ENCODE measurements at places on chromosomes 12 and 14.

- DNase-seq = peak; percentile 76
Measured at GRCh38 chr12:109775172-109775881, 57.9 kb downstream of the TRPV4 start.

DNA sequence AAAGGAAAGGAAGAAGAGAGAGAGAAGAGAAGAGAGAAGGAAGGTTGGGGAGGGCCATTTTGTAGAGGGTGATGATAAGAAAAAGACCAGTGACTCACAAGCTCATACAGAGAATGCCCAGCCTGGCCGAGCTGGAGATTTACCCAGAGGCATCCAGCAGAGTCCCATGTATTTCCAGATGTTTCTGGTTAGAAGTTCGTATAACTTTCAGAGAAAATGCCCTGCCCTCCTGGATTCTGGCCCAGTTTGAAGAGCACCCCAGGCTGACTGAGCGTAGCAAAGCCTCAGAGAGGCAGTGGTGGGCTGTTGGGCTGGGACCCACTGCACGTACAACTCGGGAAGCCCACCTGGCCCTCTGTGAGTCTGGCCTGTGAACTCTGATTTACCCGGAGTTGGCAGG lies 221.8 kb downstream of the SLC41A2 start:
- DNase-seq = no peak

- no peak for DNase-seq
Measured at GRCh38 chr14:88961214-88961613, 136.8 kb downstream of the TTC8 start.

DNA sequence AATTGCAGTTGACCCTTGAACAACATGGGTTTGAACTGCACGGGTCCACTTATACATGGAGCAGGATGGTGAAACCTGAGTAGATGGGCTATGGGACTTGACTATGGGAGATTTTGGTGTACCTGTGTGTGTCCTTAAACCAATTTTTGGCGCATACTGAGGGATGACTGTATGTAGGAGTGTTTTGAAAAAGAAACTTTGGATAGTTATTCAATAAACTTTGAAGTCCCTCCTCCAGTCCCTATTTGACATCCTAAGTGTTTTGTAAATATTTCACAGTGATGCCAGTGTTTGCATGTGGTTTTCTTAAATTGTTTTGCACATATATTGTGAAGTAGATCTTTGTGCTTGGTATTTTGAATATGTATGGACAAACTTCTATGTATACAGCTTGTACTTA lies 12.4 kb downstream of the KTN1 start:
- no peak for DNase-seq

DNA sequence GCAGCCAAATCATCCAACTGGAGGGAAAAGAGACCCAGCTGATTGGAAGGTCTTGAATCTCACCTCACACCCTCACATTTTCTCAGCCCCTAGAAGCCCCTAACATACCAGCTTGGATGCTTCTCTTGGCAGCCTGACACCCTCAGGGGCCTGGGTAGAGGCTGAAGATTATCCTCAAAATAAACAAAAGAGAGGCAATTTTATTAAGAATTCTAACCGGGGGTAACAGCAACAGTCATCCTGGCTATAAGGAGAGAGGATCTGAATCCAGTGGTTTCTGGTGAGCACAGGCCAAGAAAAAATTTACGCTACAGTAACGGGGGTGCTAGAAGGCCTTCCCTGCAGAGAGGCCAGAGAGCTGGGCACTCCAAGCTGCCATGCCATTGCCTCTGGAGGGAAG lies 21.6 kb downstream of the KRT76 start:
- DNase-seq = no peak

DNA sequence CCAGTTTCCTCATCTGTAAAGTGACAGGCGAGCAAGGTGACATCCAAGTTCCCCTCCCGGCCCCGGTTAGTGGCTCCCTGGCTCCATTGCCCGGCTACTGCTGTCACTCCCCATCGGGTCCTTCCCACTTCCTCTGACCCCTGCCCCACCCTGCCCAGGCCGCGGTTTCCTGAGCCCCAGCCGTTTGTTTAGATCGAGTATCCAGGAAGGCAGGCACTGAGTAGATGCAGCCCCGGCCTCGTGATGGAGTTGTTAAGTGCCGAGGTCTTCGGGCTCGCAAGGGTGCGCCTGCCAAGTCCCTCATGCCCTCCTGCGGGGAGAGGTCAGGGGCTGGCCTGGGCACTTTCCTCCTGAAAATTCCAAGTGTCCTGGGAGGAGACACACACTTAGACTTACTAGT lies 55.4 kb downstream of the TEAD4 start:
- no peak for DNase-seq

GRCh38 chr12:104713444-104713843 lies 244.6 kb downstream of the SLC41A2 start:
- DNase-seq = no peak

GRCh38 chr12:3881281-3881950 lies 8.2 kb upstream of the PARP11 start:
- DNase-seq = no peak

GRCh38 chr12:1665366-1665765 lies 25.5 kb upstream of the ADIPOR2 start:
- no peak for DNase-seq

- DNase-seq = no peak
Measured at GRCh38 chr12:106506691-106507090, 76.1 kb upstream of the RFX4 start.

- no peak for DNase-seq
Measured at GRCh38 chr12:104638851-104639240, 182.1 kb downstream of the CHST11 start.

GRCh38 chr12:64400041-64400440 lies 4.2 kb upstream of the XPOT start:
- peak; percentile 16 for DNase-seq

GRCh38 chr12:51270951-51271518 lies 820 bp upstream of the SMAGP start:
- DNase-seq = no peak

DNA sequence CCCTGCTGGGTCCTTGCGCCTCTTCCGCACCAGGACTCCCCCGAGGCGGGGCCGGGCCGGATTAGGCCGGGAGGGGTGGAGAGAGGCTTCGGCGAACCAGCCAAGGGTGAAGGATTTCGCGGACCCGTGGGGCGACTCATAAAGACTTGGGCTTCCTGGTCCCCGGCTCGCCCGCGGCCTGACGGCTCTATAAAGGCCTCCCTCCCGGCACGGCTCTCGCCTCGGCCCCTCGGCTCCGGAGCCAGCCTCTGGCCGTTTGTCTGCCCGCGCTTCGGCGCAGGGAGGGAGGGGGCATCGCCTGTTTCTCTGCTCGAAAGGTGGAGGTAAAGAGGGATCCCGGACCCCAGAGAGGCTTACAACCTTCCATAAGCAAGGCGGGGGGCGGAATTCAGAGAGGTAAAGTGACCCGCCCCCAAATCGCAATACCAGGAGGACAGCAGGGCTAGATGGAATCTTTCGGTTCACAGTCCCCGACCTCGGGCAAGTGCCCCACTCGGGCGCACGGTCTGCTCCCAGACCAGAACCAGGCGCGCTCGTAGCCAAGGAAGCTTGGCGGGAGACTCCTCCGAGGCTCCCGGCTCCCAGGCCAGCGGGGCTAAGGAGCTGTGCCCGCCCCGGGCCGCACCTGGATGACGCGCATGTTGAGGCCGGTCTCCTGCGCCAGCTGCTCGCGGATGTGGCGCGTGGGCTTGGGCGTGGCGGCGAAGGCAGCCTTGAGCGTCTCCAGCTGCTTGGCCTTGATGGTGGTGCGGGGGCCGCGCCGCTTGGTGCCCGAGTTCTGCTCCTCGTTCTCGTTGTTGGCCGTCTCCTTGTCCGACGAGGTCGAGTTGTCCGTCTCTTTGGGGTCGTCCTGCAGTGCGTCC lies 3.9 kb downstream of the LHX5 start:
- DNase-seq = no peak

DNA sequence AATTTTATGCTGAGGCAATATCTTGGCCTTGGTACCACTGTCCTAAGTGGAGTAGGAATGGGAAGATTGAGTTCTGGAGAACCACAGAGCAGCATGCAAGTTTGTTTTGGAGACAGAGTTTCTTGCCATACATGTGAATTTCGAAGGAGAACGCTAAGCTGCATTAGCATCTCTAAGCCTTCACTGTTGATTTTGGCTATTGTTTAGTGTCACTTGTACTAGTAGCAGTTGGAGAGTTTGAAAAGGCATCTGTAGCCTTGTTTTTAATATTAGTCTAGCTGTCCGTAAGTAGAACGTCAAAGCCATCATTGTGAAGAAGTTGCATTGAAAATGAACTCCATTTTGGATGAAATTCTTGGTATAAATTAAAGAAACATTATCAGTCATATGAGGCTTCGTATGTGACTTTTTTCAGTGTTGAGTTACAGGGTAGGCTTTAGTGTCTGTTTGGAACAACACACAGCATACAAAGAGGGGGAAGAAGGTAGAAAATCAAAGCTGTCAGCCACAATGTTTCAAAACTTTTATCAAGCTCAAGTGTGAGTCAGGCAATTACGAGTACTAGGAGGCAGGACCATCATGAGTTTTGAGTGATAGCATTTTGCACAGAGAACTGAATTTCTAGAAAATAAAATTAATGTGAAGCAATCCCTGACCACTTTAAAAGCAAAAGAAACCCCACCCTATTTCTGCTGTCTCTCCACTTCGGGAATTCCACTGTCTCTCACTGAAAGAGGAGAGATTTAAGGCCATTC lies 70.2 kb upstream of the NAV3 start:
- DNase-seq = no peak

GRCh38 chr14:54652188-54652587 lies 85.3 kb downstream of the SAMD4A start:
- peak; percentile 10 for DNase-seq

DNA sequence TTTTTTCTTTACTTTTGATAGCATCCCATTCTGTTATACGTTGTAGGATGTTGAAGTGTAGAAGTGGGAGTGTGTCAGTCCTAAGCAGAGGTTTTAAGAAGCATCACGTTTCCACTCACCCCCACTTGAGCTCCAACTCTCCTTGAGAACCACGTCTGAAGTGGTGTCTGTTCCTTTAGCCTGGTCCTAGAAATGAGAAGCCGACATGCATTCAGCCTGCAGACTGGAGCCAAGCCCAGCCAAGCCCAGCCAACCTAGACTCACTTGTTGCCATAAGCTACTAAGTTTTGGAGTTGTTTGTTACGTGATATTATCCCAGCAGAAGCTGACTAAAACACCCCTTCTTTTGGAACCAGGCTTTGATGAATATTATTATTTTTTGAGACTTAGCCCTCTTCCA lies 4.4 kb upstream of the ELK3 start:
- no peak for DNase-seq

- DNase-seq = no peak
Measured at GRCh38 chr12:109064143-109064542, 11.8 kb downstream of the USP30 start.

GRCh38 chr12:105064564-105065178 lies 19.6 kb downstream of the ALDH1L2 start:
- no peak for DNase-seq

- DNase-seq = peak; percentile 52
Measured at GRCh38 chr12:84641940-84642545, 270.6 kb downstream of the SLC6A15 start.

GRCh38 chr12:11807458-11807857 lies 158.0 kb downstream of the ETV6 start:
- DNase-seq = peak; percentile 41

DNA sequence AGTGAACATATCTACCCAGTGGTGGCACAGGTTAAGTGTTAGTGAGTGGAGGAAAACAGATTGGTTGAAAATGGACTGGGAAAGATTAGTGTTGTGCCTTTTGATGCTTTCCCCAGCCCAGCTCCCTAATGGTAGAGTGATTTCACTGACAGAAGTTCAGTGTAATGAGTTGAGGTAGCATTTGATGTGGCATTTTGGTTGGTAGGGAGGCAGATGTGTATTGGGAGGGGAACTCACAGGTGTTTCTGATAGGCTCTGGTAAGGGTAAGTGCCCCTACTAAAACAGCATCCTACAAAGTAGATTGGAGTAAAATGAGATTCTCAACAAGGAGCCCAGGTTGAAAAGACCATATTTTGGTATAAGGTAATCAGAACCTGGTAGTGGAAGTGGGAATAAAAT lies 4.2 kb downstream of the TBK1 start:
- no peak for DNase-seq

DNA sequence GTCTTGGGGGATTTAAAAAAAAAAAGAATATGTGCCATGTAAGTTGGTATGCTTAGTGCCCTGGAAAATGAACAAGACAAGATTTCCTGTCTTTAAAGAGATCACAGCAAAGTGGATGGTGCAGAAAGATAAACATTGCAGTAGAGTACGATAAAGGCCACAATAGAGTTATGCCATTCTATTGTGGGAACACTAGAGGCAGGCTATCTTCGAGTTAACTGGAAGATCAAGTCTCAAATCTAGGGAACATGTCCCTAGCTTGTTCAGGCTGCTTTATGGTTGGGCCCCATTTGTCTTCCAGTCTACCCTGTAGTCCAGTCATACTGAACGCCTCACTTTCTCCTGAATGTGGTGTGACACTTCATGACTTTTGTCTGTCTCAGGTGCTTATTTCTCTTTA lies 18.7 kb upstream of the CCT2 start:
- no peak for DNase-seq

GRCh38 chr14:100468557-100468956 lies 118.7 kb downstream of the BEGAIN start:
- no peak for DNase-seq

DNA sequence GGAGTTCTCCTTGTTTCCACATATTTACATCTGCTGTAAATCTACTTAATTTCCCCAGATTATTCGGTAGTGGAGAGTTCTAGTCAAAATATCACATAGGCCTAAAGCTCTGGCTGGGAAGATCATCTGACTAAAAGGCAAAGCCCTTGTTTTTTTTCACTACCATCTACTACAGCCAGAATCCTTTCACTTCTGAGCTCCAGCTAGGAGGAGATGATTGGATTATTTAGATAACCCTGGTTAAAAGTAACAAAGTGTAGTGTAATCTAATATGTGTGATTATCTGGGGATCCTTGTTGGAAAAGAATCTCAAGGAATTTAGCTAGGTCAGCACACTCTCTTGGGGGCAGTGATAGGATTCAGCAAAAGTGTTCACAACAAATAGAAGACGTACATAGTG lies 125.4 kb downstream of the DYRK2 start:
- no peak for DNase-seq

DNA sequence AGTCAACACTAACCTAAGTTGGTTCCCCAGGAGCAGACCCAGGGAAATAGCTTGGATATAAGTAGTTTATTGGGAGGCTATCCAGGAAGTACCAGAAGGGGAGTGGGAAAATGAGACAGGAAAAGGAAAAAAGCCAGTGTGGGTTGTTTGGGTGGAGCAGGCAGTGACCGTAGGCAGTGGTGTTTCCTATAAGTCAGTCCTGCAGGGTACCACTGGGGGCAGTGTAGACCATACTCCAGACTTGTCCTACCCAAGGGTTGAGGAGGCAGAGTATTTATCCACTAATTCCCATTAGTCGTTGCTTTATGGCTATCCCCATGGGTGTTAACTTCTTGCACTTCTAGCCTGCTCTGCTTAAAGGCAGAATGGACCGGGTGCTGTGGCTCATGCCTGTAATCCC lies 6.4 kb upstream of the CCDC60 start:
- no peak for DNase-seq

DNA sequence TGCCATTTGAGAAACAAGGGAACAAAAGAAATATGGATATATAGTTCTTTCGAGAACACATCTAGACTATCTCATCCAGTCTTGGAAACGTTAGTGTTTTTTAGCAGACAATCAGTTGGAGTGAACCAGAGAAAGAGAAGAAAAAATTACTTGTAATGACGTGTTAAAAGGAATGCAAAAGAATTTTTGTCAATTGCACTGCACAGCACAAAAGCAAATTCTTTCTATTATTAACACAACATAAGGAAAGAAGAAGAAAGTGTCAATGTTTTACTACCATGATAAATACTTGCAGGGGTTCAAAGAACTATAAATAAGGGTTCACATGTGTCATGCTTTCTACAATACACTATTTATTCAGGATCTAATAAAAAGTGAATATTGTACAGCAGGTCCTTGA lies 27.5 kb upstream of the GSG1 start:
- no peak for DNase-seq

GRCh38 chr14:72404998-72405397 lies 472.8 kb downstream of the RGS6 start:
- DNase-seq = no peak
